ENCODE measurements at places on chromosomes 12 and 14.

- no peaks in the 10 kb centered on the region for H3K27me3 ChIP-seq
- H3K4me3 ChIP-seq = peak overlapping the region; percentile 77
- H3K27ac ChIP-seq = peak overlapping the region; percentile 79
- DNase-seq = peak; percentile 44
These were observed 644 bp downstream of the NAB2 start for GRCh38 chr12:57089271-57090245.

GRCh38 chr14:22485178-22485577, 103.8 kb downstream of the DAD1 start:
- no peaks in the 10 kb centered on the region for H3K4me1 ChIP-seq
- no peak for DNase-seq
- H3K27me3 ChIP-seq = no peaks in the 10 kb centered on the region
- H3K27ac ChIP-seq = peak overlapping the region; percentile 90
- peaks cover 2% of the 10 kb centered on the region for H3K36me3 ChIP-seq
- peak overlapping the region; percentile 30 for H3K4me3 ChIP-seq

- H3K27me3 ChIP-seq = no peaks in the 10 kb centered on the region
- no peak overlapping the region for H3K27ac ChIP-seq
- DNase-seq = peak; percentile 29
- no peak overlapping the region for H3K4me3 ChIP-seq
- H3K36me3 ChIP-seq = no peaks in the 10 kb centered on the region
- H3K4me1 ChIP-seq = peaks cover 3% of the 10 kb centered on the region
These were observed 19.1 kb downstream of the RPAP3 start for GRCh38 chr12:47686645-47687240.

- H3K27me3 ChIP-seq = no peaks in the 10 kb centered on the region
- no peak overlapping the region for H3K27ac ChIP-seq
- no peaks in the 10 kb centered on the region for H3K4me1 ChIP-seq
- peak; percentile 9 for DNase-seq
These were observed 545 bp downstream of the PPFIA2 start for GRCh38 chr12:81758421-81759189.

All from naive thymus-derived CD4-positive, alpha-beta T cell (primary cell).